IPS DF 6.9 (cell line): ENCODE measurements at places on chromosomes 11 and 22.
A peak's percentile ranks its signal among the peaks of the same experiment; 100 is the strongest.

DNA sequence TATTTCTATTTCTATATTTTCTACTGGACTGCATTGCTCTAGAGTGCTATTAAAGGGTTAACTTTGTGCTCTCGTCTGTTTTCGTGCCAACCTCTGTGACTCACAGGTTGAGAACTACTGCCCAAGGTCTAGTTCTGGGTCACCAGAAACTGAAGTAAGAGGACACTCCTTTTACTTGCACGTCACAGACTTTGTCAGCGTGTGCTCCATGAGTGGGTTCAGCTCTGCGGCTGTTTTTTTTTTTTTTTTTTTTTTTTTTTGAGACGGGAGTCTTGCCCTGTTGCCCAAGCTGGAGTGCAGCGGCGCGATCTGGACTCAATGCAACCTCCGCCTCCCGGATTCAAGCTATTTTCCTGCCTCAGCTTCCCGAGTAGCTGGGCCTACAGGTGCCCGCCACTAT lies 49.8 kb downstream of the CLMP start:
- no peak for DNase-seq

- DNase-seq = no peak
Observed at GRCh38 chr22:32862083-32862482, 60.6 kb downstream of the TIMP3 start.

- no peak for DNase-seq
Observed at GRCh38 chr22:27135031-27135981, 477.9 kb downstream of the MIAT start.

DNA sequence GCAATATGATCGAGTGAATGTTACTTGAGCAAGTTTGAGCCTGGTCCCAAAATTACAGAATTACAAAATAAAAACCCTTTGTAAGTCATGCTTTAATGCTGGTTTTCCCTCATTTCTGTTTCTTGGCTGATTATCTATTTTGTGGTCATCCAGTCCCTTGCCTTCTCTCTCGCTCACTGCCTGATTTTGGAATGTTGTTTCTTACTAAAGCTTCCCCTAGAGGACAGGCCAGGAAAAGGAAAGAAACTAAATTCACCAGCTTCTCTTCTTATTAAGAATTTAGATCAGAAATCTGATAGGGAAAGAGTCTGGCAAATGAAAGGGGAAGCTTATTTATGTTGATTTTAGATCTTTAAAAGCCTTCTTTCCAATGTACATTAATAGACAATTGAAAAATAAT lies 16.6 kb upstream of the BDNF start:
- no peak for DNase-seq

GRCh38 chr11:95720195-95720594 lies 69.4 kb downstream of the FAM76B start:
- DNase-seq = no peak

GRCh38 chr11:122494221-122494620 lies 161.3 kb upstream of the UBASH3B start:
- no peak for DNase-seq

GRCh38 chr11:26319906-26320305 lies 12.0 kb upstream of the ANO3 start:
- no peak for DNase-seq

DNA sequence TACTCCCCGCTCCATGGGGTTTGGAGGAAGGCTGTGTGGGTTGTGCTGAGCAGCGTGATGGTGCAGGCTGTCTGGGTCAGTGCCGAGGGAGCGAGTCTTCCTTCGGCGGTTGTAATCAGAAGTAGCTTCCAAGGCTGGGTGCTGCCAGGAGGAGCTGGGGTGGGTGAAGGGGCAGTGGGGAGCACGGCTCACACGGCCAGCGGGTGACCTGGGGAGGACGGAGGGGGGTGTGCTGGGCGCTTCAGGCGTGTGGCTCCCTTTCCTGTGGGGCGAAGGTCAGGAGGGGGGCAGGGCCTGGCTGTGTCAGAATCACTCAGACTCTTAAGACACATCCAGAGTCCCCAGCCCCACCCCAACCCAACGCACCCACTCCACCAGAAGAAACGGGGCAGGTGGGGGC lies 60.2 kb downstream of the LRP5 start:
- no peak for DNase-seq

DNA sequence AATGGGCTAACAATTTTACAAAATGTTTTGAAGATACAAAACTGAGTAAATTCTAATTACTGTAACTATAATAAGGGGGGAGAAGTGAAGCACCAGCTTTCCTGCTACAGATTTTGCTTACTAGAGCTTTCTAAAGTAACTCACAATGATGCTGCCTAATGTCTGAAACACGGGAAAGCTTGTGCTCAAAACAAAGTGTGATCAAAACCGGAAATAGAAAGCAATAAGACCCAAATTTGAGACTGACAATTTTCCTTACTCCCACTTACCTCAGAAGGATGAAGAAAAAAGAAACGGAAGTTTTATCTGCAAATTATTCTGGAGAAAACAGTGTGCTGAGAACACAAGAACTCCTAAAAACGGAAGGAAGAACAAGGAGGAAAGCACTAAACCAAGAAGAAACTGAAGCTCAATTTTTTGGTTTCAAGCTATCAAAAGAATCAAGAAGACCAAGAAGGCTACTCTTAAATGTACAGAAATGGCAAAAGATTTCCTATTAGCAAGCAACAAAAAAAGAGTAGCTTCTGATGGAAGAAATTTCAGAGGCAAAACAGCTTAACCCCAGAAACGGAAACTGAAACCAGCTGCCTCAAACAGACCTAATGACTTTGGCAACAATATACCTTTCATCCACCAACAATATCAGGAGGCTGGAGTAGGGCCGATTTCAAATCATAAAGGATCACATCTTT lies 33.4 kb downstream of the AMBRA1 start:
- no peak for DNase-seq

- no peak for DNase-seq
Observed at GRCh38 chr22:48402591-48403031, 1425.1 kb downstream of the BRD1 start.

GRCh38 chr11:17974246-17974645 lies 38.6 kb downstream of the SERGEF start:
- no peak for DNase-seq

- DNase-seq = peak; percentile 7
Observed at GRCh38 chr11:58286249-58286648, 18.2 kb upstream of the OR10W1 start.

GRCh38 chr11:63887386-63887999 lies 29.5 kb downstream of the RCOR2 start:
- no peak for DNase-seq

DNA sequence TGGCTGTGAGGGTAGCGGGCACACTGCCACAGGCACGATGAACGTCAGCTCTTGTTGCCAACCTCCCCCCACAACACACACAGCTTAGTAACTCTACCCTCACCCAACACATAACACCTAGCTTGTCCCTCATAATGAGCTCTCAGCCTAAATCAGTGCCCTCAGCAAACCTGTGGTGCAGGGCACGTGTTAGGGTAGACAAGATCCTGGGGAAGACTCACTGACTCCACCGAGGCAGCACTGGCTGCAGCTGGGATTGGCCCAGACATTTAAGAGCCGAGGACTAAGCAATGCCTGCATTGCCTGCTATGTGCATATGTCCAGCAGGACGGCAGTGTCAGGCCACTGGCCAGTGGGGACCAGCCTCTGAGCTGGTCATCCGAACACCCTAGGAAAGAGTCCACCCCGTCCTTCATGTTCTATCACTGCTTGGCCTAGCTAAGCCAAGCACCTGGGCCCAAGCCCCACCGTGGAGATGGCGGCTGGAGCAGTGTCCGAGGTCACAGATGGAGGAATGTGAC lies 32.9 kb upstream of the TRIM29 start:
- DNase-seq = no peak

DNA sequence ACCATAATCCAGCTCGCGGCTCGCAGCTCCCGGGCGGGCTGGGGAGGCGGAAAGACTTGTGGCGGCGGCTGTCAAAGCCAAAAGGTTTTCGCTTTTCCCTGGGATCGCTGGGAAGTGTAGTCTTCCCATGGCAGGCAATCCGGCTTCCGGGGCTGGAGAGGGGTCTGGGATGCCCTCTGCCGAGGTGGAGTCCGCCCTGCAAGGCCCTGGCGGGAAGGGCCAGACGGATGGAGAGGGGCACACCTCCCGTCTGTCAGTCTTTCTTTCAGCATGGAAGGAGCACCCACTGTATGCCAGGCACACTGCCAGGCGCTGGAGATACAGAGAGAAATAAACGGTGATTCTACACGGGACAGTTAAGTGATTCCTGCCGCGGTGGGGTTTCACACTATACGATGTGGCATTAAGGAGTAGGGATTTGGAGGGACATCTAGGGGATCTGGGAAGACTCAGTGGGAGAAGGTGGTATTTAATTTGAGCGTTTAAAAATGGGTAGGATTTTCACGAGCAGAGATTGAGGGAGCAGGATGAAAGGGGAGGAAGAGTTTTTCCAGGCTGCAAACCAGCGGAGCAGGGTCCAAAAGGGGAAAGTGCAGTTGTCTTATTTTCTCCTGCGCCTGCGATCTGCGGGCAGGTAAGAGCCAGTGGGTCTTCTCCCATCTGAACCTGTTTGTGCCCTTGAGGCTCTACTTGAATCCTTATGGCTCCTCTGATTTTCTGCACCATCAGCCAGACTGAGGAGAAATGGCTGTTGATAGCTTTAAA lies at the start of gene BACE1:
BACE1 (minus strand) TSS at position 60 of the 765 bp plus-strand sequence. CDS start 461 bp downstream, outside the sequence.
- DNase-seq = peak; percentile 74

DNA sequence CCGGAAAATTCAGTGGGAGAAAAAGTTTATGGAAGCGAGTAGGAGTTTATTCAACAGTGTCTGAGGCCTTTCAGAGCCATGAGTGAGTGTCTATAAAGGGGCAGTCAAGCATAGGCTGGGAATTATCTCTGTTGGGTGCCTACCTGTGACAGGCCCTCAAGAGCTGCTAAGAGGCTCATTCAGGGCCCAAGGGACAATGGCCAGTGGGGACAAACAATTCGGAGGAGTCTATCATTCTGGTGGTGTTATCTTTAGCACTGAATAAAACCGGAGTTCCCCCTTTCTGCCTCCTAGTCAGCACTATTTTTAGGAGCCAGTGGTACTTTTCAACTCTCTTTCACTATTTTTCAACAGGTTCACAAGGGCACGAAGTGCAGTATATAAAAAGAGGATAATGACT lies 89.5 kb upstream of the HTATIP2 start:
- no peak for DNase-seq

DNA sequence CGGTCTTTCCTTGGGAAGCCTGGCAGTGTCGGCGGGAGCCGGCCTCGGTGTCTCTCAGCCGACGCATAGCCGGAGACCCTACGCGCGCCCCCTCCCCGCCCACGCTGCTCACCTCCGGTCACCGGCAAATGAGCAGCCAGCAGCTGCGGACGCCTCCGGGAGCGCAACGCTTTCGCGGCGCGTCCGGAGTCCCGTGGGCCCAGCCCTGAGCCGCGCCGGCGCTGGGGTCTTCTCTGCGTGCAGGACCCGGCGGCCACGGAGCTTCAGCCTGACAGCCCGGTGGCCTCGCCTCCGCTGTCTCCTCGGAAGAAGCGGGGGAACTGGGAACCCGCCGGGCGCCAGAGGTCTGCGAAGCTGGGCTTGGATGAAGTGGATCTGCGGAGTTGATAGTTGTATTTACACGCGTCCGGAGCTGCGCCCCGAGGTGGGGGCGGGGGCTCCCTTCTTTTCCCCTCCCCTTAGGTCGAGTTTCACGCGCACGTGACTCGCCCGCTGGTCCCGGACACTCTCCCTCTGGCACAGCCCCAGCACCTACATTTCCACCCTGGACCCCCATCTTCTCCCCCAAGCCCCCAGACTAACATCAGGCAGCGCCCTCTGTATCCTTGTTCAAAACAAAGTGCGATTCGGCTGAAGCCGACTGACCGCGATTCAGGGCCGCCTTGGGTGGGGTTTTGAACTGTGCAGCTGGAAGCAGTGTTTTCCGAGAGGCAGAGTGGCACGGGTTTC lies at the start of gene SLC43A1:
SLC43A1 (minus strand) TSS at position 371 of the 729 bp plus-strand sequence. CDS start 1,591 bp downstream, outside the sequence.
- no peak for DNase-seq

- no peak for DNase-seq
Observed at GRCh38 chr22:31753005-31753633, 700 bp upstream of the DEPDC5 start.

- peak; percentile 67 for DNase-seq
Observed at GRCh38 chr11:73236854-73237253, 18.8 kb downstream of the P2RY2 start.

GRCh38 chr11:69552951-69553350 lies 71.5 kb downstream of the LINC01488 start:
- DNase-seq = no peak

DNA sequence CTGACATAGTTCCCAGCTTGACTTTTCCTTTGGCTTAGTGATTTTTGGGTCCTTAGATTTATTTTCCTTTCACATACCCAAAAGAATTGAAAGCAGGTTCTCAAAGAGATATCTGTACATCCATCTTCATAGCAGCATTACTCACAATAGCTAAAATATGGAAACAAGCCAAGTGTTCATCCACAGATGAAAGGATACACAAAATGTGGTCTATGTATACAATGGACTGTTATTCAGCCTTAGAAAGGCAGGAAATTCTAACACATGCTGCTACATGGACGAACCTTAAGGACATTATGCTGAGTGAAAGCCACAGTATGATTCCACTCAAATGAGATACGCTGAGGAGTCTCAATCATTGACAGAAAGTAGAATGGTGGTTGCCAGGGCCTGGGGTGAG lies 171.8 kb downstream of the IGLL1 start:
- no peak for DNase-seq

DNA sequence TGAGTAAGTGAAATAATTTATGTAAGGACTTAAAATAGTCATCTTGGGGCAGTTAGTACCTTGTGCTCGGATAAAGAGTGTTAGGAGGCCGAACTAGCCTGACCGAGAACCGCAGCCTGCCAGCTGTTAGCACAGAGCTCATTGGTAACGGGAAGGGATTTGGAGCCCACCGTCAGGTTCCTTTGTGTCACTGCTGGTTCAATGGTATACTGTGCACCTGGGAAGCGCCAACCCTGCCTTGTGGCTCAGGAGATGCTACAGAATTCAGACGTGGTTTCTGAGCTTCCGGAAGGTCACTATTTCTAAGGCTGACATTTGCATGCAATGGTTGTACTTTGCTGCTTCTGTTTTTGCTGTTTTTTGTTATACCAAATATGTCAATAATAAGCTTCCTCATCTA lies 403.5 kb downstream of the CADM1 start:
- DNase-seq = no peak

DNA sequence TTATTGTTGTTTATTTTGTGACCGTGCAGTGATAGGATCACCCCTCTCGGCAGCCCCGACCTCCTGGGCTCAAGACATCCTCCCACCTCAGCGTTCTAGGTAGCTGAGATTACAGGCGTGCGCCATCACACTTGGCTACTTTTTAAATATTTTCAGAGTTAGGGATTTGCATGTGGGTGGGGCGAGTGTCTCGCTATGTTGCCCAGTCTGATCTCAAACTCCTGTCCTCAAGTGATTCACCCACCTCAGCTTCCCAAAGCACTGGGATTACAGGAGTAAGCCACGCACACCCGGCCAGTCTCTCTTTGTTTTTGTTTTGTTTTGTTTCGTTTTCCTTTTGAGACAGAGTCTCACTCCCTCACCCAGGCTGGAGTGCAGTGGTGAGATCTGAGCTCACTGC lies 1.2 kb upstream of the INTS5 start:
- no peak for DNase-seq

DNA sequence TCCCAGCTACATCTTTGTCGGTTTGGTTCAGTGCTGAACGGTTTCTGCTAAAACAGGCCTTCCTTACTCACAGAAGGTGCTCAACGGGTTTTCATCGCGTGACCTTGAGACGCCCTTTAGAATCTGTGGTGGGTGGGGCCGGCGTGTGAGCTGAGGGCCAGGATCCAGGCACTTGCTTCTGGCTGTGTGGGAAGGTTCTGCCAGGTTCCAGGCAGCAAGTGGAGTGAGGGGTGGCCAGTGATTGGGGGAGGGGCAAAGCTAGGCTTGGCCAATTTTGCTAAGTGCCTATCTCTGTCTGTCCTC lies 35.2 kb downstream of the KCNJ4 start:
- DNase-seq = no peak
